ENCODE measurements at places on chromosomes 5 and 9. TPM values are rescaled to one million over a fixed set of nuclear protein-coding genes. Genes with fewer than 3 reads are reported as not detected.

IFNA7 gene
- total RNA-seq: not detected

DNA sequence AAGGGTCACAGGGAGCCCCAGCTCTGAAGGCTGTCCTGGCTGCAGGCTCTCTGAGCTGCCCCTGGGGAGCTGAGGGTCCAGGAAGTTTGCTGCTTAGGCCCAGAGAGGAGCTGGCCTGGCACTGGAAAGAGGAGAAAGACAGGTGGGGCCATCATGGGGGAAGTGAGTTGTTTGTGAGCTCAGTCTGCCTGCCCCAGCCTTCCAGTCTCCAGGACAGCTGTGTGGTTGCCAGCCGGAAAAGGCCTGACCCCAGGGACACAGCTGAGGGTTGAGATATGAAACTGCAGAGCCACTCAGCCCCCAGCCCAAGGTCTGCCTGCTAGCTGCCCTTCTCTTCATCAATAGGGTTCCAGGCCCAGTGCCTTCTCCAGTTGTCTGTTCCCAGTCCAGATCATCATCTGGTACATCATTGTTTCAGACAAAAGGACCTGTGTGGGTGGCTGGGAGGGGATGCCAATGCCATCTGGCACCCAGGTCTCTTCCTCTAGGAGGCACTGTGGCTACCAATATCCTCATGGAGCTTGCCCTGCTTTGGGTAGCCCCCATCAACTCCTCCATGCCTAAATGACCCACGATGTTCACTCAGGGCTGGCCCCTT is 4.3 kb upstream of the DDX41 start:
- DNase-seq: no peak

- peak; percentile 47 for DNase-seq
Measured at GRCh38 chr9:4774209-4774608, 18.5 kb upstream of the RCL1 start.

LCN15 gene
- not detected for total RNA-seq

SPEF2 gene
- total RNA-seq: 1.9 TPM

DNA sequence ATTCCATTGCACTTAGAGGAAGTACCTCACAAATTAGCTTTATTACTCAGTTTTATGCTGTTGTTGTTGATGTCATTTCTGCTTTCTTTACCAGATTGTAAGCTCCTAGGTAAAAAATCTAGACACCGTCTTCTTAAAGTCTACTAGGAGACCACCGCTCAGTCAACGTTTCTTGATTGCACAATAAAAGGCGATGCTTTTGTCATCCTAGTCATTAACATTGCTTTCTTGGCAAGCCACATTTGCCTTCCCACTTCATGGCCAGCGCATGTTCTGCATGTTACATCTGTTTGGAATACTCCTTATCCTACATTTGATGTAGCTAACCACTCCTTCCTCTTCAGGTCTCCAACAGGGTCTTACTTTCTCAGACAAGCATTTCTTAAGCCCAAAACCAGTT is 464.0 kb upstream of the TUSC1 start:
- no peak for DNase-seq

DNA sequence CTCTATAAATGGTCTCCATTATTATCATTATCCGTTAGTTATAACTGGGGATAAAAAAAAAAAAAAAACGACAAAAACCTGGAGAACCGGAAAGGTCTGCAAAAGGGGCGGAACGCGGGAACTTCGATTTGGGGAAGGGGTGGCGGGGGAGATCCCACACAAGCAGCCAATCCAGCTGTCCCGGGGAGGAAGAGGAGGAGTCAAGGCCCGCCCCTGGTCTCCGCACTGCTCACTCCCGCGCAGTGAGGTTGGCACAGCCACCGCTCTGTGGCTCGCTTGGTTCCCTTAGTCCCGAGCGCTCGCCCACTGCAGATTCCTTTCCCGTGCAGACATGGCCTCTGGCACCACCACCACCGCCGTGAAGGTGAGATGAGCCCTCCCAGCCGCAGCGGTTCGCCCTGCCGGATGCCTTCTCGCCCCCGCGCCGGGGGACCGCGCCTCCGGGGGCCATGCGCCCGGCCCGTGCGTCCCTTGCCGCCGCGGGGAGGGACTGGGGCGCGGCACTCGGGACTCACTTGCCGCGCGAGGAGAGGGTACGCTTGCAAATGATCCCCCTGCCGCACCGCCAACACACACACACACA is at the start of gene MTAP:
MTAP (plus strand) TSS at position 219 of the 583 bp plus-strand sequence; CDS start at position 332, 113 bp downstream.
- DNase-seq: peak; percentile 94

DNA sequence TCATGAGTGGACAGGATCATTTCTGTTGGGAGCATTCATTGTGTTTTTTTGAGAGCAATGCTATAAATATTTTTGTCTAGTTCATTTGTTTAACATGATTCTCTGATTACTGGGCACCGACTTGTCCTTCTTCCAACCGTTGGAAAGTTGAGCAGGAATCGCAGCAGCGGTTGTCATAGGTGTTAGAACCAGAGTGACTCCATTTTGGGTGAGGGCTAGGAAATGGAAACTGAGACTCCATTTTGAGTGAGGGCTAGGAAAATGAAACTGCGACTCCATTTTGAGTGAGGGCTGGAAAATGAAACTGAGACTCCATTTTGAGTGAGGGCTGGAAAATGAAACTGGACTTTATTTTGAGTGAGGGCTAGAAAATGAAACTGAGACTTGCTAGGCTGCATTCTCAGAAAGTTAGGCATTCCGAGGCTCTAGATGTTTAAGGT is 100.6 kb downstream of the ICE1 start:
- no peak for DNase-seq

GRCh38 chr9:117084221-117084620 is 330.6 kb downstream of the ASTN2 start:
- no peak for DNase-seq

PBX3 gene
- total RNA-seq: 56.7 TPM

DNA sequence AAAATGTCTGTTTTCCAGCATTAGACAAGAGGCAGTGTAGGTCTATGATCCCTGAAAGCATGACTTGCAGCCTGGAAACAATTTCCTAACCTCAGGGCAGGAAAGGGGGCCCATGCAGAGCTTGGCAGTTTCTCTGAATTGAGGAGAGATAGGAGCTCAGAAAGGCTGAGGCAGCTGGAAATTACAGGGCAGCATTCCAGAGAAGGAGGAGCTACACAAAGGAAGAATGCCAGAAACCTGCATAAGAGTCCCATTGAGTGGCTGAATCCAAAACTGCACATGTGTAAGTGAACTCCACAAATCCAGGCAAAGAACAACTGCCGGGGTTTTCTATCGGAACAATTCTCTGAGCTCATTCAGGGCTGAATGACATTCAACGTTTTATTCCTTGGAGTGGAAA is 346.8 kb downstream of the PIK3R1 start:
- DNase-seq: peak; percentile 68

TMEFF1 gene
- total RNA-seq: not detected

NOXA1 gene
- 3.1 TPM for total RNA-seq

DNA sequence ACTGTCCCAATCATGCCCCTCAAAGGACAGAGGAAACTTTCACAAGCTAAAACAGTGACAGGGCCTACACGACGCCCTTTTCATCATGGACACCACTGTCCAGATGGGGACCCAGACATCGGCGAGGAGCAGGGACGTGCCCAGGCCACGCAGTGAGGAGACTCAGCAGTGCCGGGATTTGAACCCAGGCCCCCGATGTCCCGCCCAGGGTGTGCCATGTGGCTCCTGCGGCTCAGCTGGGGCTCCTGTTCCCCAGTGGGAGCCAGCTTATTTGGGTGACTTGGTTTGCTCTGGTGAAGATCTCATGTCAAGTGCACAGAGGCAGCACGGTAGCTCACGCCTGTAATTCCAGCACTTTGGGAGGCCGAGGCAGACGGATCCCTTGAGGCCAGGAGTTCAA is 82.2 kb downstream of the STK10 start:
- DNase-seq: no peak

DNA sequence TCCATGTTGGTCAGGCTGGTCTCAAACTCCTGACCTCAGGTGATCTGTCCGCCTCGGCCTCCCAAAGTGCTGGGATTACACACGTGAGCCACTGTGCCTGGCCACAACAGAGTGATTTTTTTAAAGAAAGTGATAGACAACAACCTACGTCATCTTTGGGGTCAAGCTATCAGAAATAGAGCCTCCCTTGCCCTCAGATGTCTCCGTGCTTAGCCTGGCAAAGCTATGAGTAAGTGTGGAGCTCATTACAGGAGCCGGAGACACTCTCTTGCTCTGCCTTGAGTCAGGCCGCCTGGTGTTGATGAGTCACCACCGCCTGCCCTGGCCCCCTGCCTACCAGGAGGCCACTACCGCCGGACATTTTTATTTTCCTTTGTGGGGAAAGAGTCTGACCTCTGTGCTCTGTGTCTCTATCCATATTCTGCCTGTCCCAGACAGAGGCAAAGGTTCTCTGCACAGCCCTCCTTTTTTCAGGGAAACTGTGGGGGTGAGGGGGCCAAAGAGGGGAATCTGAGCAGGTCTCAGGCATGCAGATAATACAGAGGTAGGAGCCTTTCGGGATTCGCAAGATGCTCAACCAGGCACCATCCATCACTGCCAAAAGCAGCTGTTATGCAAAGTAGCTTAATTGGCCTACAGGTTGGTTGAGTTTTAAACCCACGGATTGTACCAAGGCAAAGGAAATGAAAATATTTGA is 123.7 kb upstream of the CPEB4 start:
- DNase-seq: peak; percentile 79

All from heart right ventricle (tissue), 16 donors.